ENCODE measurements at places on chromosomes 7 and 10.

GRCh38 chr7:91846436-91846835 is 34.1 kb downstream of the MTERF1 start:
- no peak for DNase-seq

DNA sequence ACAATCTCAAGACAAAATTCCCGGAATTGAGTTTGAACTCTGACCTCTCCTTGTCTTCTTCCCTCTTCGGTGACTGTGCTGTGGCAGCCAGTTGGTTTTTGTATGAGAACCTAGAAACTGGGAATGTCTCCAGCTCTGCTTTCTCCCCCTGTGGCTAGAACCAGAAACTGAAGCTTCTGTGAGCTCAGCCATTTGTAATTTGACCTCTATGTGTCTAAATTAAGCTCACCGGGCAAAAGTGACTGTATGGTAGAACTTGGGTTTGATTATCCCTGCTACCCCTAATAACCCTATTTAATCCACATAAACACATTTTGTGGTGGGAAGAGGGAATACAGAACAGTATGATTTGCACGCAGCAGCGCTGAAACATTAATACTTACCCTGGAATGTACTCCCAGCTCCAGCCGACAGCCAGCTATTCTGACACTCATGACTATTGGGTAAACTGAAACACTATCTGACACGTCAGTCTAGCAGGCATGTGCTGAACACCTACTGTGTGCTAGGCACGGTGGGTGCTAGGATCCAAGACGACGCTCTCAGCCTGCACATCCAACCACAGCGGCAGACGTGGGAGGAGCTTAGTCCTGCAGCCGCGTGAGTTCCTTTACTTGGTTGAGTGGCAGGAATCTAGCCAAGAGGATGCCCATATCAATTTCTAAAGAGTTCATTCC is 324.8 kb downstream of the SFMBT2 start:
- DNase-seq = peak; percentile 23

GRCh38 chr10:14592026-14592425 is 182.7 kb downstream of the FAM107B start:
- DNase-seq = peak; percentile 35

DNA sequence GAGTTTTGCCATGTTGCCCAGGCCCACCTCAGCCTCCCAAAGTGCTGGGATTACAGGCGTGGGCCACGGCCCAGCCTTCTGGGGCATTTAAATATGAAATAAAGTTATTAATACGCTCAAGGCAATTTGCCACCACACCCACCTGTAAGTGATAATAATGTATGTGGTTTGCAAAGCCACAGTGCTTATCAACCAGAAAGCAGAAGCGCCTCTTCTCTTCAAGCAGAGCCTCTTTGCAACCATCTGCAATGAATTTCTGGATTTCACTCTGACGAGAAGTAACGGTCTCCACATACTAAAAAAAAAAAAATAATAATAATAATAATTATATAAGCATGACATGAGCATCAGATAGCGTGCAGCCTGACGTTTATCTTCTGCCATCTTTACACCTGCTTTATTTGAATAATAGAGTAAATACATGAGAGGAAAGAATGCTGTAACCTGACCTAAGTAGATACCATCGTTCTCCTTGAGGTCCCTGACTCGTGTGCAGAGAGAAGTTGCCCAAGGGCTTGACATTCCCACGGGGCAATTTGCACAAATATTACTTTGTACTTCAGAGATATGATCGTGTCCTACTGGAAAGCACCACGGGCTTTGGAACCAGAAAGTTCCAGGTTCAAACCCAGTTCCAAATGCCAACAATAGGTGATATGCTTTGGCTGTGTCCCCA is 34.0 kb downstream of the BRI3 start:
- no peak for DNase-seq

DNA sequence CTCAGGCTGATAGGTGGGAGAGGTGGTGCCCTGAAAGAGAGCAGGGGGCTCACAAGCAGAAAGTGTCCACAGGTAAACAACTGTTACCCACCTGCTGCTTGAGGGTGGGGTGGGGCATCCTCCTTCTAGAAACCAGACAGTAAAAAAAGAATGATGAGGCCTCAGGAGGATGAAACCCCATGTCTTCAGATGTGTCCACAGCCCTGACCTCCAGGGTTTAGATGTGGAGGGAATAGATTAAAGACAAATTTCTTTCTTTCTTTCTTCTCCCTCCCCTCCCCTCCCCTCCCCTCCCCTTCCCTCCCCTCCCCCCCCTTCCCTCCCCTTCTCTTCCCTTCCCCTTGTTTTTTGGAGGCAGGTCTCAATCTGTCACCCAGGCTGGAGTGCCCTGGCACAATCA is 333.5 kb upstream of the NUPR2 start:
- DNase-seq = no peak

DNA sequence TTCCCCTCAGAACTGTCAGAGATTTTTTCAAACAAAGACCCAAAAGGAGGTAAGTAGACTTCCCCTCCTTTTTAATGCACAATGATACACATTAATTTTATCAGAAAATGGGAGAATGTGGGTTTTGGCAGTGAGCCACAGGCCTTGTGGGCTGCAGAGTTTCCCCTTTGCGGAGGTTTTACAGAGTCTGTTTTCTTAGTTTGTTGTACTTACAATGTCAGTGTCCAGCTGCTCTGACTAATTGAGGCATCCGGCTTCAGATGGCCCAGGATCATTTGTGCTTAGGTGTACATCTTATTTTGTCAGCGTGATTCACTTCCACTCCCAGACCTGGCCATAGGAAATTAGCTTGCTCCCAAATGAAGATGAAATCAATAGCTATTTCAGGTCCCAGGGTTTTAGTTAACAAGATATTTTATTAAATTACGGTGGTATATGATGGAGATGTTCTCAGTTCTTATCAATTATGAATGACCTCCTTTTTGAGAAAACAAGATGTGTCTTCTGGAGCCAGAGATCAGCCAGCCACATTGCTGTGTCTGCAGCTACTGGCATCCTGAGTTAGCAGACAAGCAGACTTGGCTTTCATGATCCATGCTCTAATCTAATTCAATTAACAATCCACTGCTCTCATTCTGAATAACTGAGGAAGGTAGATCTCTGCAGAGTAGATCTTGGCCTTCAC is 1086.6 kb upstream of the SORCS1 start:
- DNase-seq = no peak

GRCh38 chr7:127813991-127814541 is 162.1 kb downstream of the SND1 start:
- DNase-seq = no peak

DNA sequence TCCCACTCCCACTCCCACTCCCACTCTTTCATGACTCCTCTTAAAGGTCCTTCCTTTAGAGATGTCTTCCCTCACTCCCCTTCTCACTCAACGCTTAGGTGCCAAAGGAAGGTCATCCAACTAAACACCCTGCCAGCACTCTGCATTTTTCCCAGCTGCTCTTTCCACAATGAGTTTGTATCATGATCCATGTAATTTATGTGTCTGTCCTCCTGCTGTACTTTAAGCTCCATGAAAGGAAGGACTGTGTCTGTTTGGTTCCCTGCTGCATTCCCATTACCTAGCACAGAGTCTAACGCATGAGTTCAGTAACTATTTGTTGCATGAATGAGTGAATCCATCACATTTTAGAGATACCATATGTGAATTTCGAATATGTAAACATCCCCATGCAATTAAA is 252.7 kb downstream of the KIF20B start:
- DNase-seq = no peak

- no peak for DNase-seq
These were observed 24.1 kb upstream of the ABCA13 start for GRCh38 chr7:48147078-48147591.

- DNase-seq = peak; percentile 57
These were observed 873 bp downstream of the PRKAR2B start for GRCh38 chr7:107045195-107045960.

- no peak for DNase-seq
These were observed 64.0 kb downstream of the OAT start for GRCh38 chr10:124354411-124355382.

GRCh38 chr10:102534333-102534732 is 30.6 kb downstream of the SUFU start:
- no peak for DNase-seq

DNA sequence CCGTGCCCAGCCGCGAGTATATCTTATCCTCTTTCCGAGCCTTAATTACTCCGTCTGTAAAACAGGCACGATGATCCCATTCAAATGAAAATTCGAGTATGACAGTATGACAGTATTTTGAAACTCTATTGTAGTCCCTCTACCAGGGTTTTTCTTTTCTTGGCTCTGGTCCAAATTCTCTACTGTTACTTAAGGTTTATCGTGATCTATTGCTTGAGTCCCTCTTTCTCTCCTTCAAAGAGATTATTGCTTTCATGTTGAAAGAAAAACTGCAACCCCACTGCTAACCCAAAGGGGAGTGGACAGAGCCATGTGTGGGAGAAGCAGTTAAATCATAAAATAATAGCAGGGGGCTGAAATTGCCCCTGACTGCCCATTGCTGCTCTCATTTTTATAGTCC is 1156.6 kb upstream of the AUTS2 start:
- no peak for DNase-seq

DNA sequence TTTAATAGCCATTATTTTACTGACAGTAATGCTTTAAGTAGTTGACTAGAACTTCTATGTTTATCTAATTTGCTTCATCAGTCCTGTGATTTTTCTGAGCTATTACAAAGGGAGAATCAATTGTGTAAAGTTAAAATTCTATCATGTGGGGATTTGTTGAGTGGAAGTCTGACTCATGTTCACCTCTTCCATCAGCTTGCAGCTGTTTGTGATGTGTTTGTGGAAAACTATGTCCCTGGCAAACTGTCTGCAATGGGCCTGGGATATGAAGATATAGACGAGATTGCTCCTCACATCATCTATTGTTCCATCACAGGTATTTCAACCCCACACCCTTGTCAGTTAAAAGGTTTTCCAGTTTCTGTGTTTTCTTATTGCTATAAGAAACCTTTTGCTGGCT is 59.9 kb downstream of the SUGCT start:
- no peak for DNase-seq

DNA sequence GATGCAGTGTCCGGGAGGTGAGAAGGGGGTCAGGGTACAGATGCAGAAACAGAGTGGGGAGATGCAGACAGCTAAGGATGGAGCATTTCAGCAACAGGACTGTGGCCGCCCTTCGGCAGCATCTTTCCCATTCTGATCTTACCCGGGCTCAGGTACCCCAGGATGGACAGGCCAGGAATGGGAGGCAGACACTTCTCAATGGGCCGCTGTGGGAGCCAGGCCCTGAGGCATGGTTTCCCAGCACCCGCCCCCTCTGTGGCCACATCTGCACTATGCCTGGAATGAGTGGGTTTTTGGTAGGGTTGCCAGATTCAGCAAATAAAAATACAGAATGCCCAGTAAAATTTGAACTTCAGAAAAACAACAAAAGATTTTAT is 105.2 kb upstream of the CTBP2 start:
- no peak for DNase-seq

DNA sequence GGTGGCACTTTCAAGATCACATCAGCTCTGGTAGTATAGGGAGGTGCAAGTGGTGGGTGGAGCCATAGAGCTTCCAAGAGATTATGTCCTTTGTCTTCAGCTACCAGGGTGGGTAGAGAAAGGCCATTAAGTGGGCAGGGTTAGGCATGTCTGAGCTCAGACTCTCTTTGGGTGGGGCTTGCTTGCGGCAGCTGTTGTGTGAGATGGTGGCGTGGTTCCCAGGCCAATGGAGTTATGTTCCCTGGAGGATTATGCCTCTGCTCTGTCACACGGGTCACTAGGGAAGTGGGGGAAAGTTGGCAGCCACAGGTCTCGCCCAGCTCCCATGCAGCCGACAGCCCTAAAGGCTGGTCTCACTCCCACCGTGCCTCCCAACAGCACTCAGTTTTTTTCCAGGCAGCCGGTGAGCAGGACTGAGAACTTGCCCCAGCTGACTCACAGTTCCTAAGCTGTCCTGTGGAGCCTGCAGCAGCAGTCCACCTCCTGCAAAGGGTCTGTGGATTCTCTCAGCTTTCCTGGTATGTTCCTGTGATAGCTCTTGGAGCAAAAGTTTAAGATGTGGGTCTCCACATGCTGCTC is 459.0 kb downstream of the SH2D4B start:
- no peak for DNase-seq

DNA sequence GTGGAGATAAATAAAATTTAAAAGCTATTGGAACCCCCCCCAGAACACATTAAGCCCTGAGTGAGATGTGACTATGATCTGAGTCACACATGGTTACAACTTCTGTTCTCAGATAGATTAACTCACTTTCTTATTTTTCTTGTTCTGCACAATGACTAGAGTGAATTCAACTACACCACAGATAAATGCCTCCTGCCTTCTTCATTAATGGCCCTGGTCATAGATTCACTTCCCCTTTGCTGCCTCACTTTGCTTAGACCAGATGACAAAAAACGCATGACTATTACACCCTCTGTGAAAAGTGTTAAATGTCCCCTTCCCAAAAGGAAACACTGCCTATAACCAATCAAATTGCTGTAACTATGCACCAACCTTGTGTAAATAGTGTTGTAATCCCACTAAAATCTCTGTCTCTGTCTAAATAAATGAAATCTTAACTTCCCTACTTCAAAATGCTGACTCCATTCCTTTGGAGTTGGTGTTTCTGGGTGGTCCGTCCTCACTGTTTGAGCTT is 49.4 kb downstream of the AKR1D1 start:
- DNase-seq = no peak

GRCh38 chr7:46880508-46881196 is 701.3 kb downstream of the TNS3 start:
- no peak for DNase-seq

- DNase-seq = no peak
These were observed 118.4 kb upstream of the CACUL1 start for GRCh38 chr10:118873091-118873737.

DNA sequence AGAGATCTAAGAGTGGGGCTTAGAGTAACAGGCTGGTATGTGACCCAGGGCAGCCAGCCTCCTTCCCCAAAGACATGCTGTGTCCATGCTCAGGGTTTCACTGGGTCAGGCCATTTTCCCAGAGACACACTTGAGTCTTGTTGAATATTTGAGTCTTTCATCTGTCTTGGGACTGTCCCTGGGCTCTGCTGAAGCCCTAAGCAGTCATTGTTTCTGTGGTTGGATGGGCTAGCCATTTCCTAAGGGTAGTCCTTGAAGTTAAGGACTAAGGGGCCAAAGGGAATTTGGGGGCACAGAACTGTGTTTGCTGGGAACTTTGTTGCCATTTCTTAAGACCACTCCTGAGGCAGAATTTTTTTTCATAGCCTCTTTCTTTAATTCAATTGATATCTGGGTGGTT is 98.4 kb upstream of the SAMD8 start:
- DNase-seq = no peak

DNA sequence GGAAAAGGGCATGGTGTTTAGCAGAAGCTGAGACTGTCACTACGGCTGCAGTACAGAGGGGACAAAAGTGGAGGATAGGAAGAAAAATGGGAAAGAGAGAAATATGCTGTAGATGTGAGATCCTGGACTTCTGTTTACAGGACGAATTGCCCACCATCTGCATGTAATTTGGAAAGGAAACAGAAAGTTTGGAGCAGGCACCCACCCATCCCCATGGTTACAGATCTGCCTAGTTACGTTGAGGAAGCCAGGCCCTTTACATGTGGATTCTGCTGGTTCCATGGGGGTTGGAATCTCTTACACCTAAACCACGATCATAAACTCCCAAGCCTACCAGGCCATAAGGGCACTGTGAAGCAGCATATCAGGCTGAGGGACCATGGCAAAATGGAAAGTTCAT is 84.3 kb downstream of the WDFY4 start:
- DNase-seq = no peak
